ENCODE measurements at places on chromosomes 13 and 19.

DNA sequence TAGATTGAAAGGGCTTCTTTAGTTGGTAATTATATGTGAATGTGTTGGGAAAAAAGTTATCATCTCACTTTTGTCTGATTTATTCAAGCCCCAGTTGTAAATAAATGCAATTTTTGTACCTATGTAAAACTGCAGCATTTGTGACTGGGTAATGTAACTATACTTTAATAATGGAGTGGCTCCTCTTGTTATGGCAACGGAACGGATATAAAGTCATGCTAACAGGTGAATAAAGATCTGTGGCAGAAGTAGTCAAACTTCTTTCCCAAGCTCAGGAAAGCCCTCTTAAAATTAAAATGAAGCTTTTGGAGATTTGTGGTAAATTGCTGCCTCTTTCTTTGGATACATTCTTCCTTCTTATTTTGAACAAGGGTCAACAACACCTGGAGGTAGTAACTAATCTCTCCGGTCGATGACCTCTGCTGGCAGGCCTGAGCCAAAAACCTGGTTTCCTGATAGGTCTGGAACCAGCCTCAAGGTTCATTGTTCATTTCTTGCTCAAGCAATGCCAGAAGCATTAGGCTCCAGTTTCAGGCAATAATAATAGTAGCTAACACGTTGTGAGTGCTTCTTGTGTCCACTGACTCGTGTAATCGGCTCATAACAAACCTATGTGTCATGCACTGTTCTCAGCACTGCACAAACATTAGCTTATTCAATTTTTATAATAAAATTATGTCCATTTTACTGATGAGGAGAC is 313.4 kb upstream of the DACH1 start:
- no peak for DNase-seq

GRCh38 chr19:47495478-47496372 is 11.7 kb upstream of the KPTN start:
- DNase-seq = peak; percentile 25

DNA sequence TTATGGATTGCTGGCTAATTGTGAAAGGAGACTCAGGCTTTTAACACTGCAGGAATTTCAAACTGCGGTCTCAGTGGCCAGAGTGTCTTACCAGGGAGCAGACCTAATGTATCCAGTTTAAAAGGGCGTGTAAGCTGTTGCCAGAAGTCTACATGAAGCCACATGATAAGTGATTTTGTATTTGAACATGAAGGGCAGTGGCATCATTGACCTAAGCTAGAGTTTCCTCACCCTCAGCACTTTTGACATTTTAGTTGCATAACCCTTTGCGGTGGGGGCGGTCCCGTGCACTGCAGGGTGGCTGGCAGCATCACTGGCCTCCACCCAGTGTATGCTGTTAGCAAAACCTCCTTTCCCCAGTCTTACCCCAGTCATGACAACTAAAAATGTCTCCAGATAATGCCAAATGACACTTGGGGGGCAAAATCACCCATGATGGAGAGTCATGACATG is 23.7 kb upstream of the GPR18 start:
- no peak for DNase-seq

GRCh38 chr13:49262634-49263033 is 14.9 kb downstream of the CDADC1 start:
- no peak for DNase-seq

GRCh38 chr13:32031815-32032370 is 319 bp downstream of the FRY start:
- no peak for DNase-seq

DNA sequence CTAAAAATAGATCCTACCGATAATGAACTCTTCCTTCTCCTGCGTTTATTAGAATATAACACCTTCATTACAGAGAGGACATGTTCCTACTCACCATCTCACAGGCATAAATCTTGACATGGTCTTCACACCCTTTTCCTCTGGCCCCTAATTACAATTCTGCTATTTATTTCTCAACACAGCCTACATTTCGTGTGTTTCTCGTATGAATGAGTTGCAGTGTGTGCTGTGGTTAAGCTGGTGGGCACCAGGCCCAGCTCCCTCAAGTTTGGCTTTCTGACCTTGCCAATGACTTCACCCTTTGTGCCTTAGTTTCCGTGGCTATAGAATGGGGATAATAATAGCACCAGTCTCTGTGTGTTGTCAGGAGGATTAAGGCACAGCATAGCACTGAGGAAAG is 12.3 kb upstream of the KATNAL1 start:
- no peak for DNase-seq

DNA sequence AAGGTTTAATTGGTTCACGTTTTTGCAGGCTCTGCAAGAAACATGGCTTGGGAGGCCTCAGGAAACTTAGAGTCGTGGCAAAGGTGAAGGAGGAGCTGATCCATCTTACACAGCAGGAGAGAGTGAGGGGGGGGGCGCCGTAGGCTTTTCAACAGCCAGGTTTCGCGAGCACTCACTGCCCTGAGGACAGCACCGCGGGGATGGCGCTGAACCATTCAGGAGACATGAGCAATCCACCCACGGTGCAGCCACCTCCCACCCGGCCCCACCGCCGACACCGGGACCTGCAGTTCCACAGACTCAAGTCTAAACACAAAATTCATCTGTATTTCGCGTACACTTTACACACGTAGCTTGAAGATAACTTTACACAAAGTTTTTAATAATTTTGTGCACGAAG is 73.6 kb downstream of the KDM4B start:
- DNase-seq = no peak

- DNase-seq = no peak
Observed at GRCh38 chr13:43797159-43797558, 10.4 kb upstream of the ENOX1 start.

DNA sequence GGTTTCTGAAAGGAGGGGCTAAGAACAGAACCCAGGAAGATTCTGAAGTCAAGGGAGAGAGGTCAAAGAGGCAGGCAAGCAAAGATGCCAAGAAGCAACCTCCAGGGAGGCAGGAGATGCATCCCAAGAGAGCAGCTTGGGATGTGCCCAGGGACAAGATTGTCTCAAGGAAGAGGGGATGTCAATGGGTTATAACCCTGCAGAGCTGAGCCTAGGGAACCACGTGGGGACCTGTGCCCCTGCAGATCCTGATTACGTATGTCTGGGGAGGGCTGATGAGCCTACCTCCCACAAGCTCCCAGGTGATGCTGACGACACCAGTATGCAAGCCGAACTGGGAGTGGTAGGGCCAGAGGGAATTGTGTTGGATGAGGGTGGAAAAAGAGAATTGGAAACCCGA is 70.9 kb upstream of the IRS2 start:
- no peak for DNase-seq

- no peak for DNase-seq
Observed at GRCh38 chr13:21139374-21139773, 37.0 kb downstream of the SKA3 start.

- DNase-seq = no peak
Observed at GRCh38 chr19:13130886-13131490, 12.9 kb downstream of the NACC1 start.

DNA sequence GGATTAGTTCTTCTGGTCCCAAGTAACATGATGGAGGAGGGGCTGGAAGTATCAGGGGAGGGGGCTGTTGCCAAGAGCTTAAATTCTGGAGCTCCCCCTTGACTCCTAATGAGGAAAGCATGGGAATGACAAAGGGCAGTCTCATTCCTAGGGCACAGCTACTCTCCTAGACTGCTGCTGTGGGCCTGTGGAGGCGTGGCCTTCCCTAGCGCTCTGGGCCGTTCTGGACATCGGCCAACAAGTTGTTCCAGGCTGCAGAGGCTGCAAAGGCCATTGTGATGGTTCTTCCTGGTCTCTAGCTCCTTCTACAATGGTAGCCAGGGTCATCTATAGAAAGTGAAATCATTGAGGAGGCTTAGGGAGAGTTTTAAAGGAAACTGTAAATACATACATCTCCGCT is 916.6 kb downstream of the DIAPH3 start:
- DNase-seq = no peak

- no peak for DNase-seq
Observed at GRCh38 chr13:101996954-101997353, 404.9 kb downstream of the FGF14 start.

DNA sequence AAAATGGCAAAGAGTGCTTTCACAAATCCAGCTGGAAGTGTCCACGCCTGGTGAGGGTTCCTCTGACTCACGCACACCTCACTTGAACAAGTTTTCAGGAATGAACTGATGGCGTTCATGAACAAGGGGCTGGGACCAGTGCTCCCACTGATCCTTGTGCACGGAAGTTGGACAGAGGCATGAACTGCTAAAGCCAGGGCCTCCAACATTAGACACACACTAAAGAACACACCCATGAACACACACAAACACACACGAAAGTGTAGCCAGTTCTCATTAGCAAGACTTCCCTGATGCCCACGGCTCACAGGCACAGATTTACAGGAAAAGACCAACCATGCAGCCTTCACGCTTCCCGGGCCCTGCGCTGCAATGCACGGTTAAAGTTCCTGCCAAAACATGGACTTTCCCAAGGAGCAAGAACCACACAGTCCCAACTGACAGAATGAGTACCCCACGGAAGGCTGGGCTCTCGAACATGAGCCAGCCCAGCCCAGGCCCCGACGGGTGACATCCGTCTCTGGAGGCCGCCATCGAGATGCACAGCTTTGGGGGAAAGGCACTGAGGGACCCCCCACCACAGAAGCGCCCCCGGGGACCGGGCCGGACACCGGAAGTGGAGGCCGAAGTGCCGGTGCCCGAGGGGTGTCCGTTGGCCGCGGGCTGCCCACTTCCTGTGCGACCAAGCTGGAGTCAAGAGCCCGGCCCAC is 808 bp downstream of the DNMT1 start:
- no peak for DNase-seq

DNA sequence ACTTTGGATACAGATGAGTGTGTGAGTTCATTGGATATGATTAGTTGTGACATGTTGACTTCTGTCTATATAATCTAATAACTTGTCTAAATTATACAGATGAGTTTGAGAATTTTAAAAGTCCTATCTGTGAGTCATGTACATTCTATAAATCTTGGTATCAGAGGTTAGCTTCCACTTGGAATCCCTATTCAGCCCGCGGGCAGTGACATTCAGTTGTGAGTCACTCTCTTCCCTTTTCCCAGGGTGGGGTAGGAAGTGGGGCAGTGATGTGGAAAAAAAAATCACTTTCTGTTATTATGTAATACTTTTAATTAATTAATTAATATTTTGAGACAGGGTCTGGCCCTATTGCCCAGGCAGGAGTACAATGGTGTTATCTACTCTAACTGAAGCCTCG is 33.0 kb upstream of the ZNF808 start:
- no peak for DNase-seq

DNA sequence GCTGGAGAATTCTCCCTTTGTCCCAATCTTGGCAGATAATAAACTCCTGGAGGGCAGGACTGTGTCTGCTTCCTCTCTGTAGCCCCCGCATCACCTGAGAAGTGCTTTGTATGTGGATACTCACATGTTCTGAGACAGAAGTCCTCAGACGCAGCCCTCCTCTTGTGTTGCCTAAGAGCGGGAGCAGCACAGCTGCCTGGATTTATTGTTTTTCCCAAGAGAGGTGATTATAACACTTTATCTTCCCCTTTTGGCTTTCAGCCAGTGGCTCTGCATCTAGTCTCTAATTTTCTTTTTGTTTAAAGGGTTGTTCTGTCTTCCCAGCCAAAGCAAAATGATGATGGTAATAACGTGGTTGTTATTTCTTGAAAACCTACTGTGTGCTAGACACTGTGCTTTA is 36.1 kb downstream of the OLFM4 start:
- DNase-seq = no peak

GRCh38 chr19:53365899-53366493 is 491 bp downstream of the ZNF525 start:
- DNase-seq = no peak

DNA sequence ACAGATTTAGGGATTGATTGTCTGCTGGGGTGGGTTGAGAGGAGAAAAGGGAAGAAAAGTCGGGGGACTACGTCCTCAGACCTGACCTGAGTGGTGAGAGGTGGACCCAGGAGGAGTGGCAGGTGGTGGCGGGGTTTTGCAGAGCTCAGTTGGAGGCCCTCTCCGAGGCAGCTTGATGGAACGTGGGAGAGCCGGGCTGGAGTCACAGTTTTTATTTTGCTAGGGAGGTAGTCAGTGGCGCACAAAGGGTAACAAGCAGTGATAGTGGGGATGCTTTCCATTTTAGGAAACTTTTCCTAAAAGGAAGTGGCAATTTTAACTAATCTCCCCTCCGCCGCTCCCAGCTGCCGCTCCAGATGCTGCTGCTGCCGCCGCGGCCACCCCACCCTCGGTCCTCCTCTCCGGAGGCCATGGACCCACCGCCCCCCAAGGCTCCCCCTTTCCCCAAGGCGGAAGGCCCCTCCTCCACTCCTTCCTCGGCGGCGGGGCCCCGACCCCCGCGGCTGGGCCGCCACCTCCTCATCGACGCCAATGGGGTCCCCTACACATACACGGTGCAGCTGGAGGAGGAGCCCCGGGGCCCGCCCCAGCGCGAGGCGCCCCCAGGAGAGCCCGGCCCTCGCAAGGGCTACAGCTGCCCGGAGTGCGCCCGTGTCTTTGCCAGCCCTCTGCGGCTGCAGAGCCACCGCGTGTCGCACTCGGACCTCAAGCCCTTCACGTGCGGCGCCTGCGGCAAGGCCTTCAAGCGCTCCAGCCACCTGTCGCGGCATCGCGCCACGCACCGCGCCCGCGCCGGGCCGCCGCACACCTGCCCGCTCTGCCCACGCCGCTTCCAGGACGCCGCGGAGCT is 1.1 kb upstream of the ZNF581 start:
- no peak for DNase-seq

DNA sequence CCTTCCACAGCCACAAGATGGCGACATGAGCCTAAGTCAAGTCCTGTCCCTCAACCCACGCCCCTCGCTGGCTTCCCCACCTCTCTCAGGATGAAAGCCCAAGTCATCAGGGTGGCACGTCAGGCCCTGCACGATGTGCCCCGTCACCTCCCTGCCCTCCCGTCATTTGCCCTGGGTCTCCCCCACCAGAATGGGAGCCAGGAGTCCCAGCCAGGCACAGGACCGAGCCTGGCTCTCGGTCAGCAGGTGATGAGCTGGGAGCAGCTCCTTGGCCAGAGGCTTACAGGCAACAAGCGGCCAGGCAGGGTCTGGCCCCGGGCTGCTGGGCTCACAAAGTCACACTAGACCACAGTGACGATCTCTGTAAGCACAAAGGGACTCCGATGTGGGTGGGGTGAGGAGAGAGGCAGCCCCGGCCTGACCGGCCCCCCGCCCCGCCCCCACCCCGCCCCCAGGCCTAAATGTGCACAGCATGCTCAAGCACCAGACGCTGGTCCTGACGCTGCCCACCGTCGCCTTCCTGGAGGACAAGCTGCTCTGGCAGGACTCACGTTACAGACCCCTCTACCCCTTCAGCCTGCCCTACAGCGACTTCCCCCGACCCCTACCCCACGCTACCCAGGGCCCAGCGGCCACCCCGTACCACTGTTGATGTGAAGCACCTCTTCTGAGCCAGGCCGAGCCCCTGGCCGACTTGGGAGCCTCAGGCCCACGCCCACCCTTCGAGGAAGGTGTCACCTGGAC is 7.3 kb downstream of the MRPL4 start:
- peak; percentile 78 for DNase-seq

- DNase-seq = no peak
Observed at GRCh38 chr19:51439021-51439465, 19.2 kb downstream of the SIGLEC8 start.
